Hair follicle dermal papilla cell (primary cell): ENCODE measurements at places on chromosomes 2 and 18. TPM values are rescaled to one million over a fixed set of nuclear protein-coding genes. Genes with fewer than 3 reads are reported as not detected.

The RIOK3 gene
- total RNA-seq: 74.3 and 85.0 TPM in 2 replicates

The UGT1A6 gene
- total RNA-seq: not detected in 2 replicates

The SLC9A4 gene
- under 0.01 TPM in 1 of 2 replicates, not detected in the other for total RNA-seq

The UGT1A5 gene
- total RNA-seq: not detected in 2 replicates

The OR6B2 gene
- not detected in 2 replicates for total RNA-seq

The PAX3 gene
- total RNA-seq: 5.8 and 8.1 TPM in 2 replicates

The SERPINB13 gene
- not detected in 2 replicates for total RNA-seq

The ATP5F1A gene
- 659 and 700 TPM in 2 replicates for total RNA-seq

The DOCK10 gene
- 68.9 and 82.3 TPM in 2 replicates for total RNA-seq

The UCN gene
- 0.81 and 0.85 TPM in 2 replicates for total RNA-seq

The TSGA10 gene
- total RNA-seq: 1.9 and 2.1 TPM in 2 replicates

The GULP1 gene
- 20.6 and 26.8 TPM in 2 replicates for total RNA-seq

The GLI2 gene
- 5.1 and 19.0 TPM in 2 replicates for total RNA-seq

The SPIRE1 gene
- total RNA-seq: 33.0 and 35.9 TPM in 2 replicates

The SEPTIN2 gene
- 448 and 479 TPM in 2 replicates for total RNA-seq

The KLHL29 gene
- 1.5 and 2.8 TPM in 2 replicates for total RNA-seq

The FBXO48 gene
- 0.16 and 0.49 TPM in 2 replicates for total RNA-seq

The RBM45 gene
- 18.5 and 19.7 TPM in 2 replicates for total RNA-seq

The CCL20 gene
- total RNA-seq: not detected in 2 replicates

The SIX3 gene
- not detected in 2 replicates for total RNA-seq

The MARCHF4 gene
- total RNA-seq: 2.3 and 3.8 TPM in 2 replicates

The SLC35F5 gene
- total RNA-seq: 169 and 192 TPM in 2 replicates

The SLC5A7 gene
- total RNA-seq: not detected in 2 replicates

The SERPINE2 gene
- 732 and 819 TPM in 2 replicates for total RNA-seq

The C2orf81 gene
- total RNA-seq: 3.1 and 3.8 TPM in 2 replicates

The FAM124B gene
- 0.24 TPM in 1 of 2 replicates, not detected in the other for total RNA-seq

The ANO7 gene
- total RNA-seq: 0.12 and 0.49 TPM in 2 replicates

The SCYGR4 gene
- total RNA-seq: not detected in 2 replicates

The CUL3 gene
- total RNA-seq: 42.9 and 56.0 TPM in 2 replicates

The CHRND gene
- total RNA-seq: not detected in 2 replicates

The IL36A gene
- not detected in 2 replicates for total RNA-seq

The ROCK1 gene
- total RNA-seq: 40.3 and 46.2 TPM in 2 replicates

The GREB1 gene
- total RNA-seq: 0.12 and 0.65 TPM in 2 replicates

The VWC2L gene
- total RNA-seq: under 0.01 TPM in 1 of 2 replicates, not detected in the other

The MGAT4A gene
- 0.16 and 0.24 TPM in 2 replicates for total RNA-seq

The MBD1 gene
- total RNA-seq: 74.4 and 84.5 TPM in 2 replicates

The ALPI gene
- not detected in 2 replicates for total RNA-seq

The ITPRIPL1 gene
- total RNA-seq: 6.6 and 10.7 TPM in 2 replicates

The G6PC2 gene
- total RNA-seq: not detected in 2 replicates

The PLA2R1 gene
- total RNA-seq: 30.8 and 37.5 TPM in 2 replicates

The LHCGR gene
- total RNA-seq: not detected in 2 replicates

The LIMS4 gene
- 0.65 TPM in 1 of 2 replicates, not detected in the other for total RNA-seq
